Activated T-helper 17 cell treated with anti-CD3 and anti-CD28 coated beads, Interleukin-2, amount 50 U/mL, for 72 hours (primary cell): ENCODE measurements at places on chromosomes 7 and 10. TPM values are rescaled to one million over a fixed set of nuclear protein-coding genes. Genes with fewer than 3 reads are reported as not detected.

The AGMO gene
- total RNA-seq = not detected

The PLCE1 gene
- total RNA-seq = 0.09 TPM

The GATA3 gene
- total RNA-seq = 14.2 TPM

The GPR15LG gene
- total RNA-seq = not detected

The LRMDA gene
- total RNA-seq = not detected

The CCDC172 gene
- not detected for total RNA-seq

The ABCB1 gene
- total RNA-seq = 14.7 TPM

The MPP7 gene
- total RNA-seq = 2.9 TPM

The ECHDC3 gene
- total RNA-seq = 1.5 TPM
